Uterus (tissue), 4 donors: ENCODE measurements at places on chromosomes 1 and 21.

DNA sequence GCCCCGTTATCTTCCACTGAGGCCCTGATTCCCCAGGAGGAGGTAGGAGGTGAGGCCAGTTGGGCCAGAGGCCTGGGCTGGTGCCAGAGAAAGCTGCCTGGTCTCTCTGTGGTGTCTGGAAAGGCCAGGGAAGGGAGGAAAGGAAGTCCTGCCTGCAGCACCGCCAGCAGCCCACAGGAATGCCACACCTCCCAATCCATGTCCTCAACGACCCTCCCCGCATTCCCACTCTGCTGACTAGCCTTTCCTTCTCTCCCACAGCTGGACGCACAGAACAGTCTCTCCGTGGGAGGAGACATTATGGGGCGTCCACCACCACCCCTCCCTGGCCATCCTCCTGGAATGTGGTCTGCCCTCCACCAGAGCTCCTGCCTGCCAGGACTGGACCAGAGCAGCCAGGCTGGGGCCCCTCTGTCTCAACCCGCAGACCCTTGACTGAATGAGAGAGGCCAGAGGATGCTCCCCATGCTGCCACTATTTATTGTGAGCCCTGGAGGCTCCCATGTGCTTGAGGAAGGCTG is 18.0 kb downstream of the CSF1 start:
- peak; percentile 79 for DNase-seq

DNA sequence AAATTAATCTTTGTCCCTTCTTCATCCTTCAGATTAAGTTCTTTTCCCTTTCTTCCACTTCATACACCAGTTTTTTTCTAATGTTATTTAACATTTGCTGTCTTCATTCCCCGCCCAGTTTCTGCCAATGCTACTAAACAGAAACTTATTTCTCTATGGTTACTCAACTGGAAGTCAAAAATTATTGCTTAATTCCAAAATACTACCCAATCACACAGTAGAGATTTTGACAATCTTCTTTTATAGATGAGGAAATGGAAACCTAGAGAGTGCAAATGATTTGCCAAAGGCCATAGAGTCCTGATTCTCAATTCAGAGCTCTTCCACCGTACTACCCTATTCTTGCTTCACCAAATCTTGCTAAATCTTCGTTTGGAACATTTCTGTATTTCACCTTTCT is 58.1 kb upstream of the SH3GLB1 start:
- DNase-seq, result no peak

- no peak for DNase-seq
These were observed 32.6 kb downstream of the GPR52 start for GRCh38 chr1:174480324-174480723.

- peak; percentile 15 for DNase-seq
These were observed 198.1 kb downstream of the SLC35F3 start for GRCh38 chr1:234102583-234102982.

GRCh38 chr1:219686171-219686570 is 73.3 kb upstream of the ZC3H11B start:
- DNase-seq, result no peak

- no peak for DNase-seq
These were observed 25.2 kb upstream of the TRIM45 start for GRCh38 chr1:117146575-117147340.

GRCh38 chr1:24297187-24297851 is 21.8 kb upstream of the GRHL3 start:
- DNase-seq, result no peak

GRCh38 chr1:47468709-47469389 is 31.0 kb downstream of the FOXD2 start:
- no peak for DNase-seq

- DNase-seq, result no peak
These were observed 88.3 kb upstream of the ARHGAP29 start for GRCh38 chr1:94325377-94326302.

GRCh38 chr1:170424346-170424745 is 107.6 kb upstream of the GORAB start:
- DNase-seq, result no peak

- DNase-seq, result no peak
These were observed 242.2 kb downstream of the RGS7 start for GRCh38 chr1:241114699-241115233.

GRCh38 chr1:68365709-68366382 is 83.9 kb downstream of the RPE65 start:
- no peak for DNase-seq

- DNase-seq, result no peak
These were observed 86.1 kb downstream of the PRKAB2 start for GRCh38 chr1:147086129-147086528.

GRCh38 chr1:194104247-194104844 is 917.9 kb upstream of the B3GALT2 start:
- DNase-seq, result no peak

DNA sequence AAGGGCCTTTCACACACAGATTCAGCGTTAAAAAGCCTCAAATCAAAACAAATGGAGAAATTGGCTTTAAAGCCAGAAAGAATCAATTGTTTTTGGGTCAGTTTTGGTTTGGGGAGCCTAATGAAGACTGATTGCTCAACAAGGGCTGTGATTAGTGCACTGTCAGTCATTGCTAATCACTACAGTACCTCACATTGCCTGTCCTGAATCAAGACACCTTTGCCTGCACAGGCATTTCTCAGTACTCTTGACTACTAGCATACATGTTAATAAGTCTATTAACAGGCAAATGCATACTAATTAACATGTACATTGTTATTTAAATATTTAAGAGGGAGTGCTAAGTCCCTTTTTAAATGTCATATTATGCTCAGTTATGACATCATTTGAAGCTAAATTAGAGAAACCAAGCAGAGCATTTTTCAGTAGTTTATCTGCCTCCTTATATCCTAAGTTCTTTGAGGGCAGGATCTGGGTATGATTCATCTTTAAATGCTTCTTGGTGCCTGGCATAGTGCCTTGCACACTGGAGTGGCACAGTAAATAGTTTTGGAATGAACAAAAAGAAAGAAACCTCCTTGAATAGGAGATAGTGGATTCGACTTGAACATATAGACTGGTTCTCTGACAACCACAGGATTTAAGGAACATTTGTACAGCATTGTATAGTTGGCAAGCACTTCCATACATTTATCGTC is 25.8 kb upstream of the CCN1 start:
- DNase-seq, result no peak

GRCh38 chr1:159089184-159089791 is 12.7 kb upstream of the AIM2 start:
- no peak for DNase-seq

GRCh38 chr1:23424293-23425192 is at the start of gene TCEA3:
TCEA3 (minus strand) TSS chr1:23424748; CDS start chr1:23424633, 115 bp downstream.
- DNase-seq, result peak; percentile 40

- DNase-seq, result peak; percentile 74
These were observed 57.0 kb downstream of the YARS1 start for GRCh38 chr1:32759997-32760623.

GRCh38 chr1:199463521-199464127 is 563.9 kb upstream of the NR5A2 start:
- DNase-seq, result no peak

GRCh38 chr1:8350914-8351684 is 33.2 kb downstream of the SLC45A1 start:
- DNase-seq, result peak; percentile 29

- no peak for DNase-seq
These were observed 3.2 kb upstream of the CELSR2 start for GRCh38 chr1:109246141-109246551.

GRCh38 chr1:209667708-209668107 is 7.5 kb upstream of the G0S2 start:
- no peak for DNase-seq

DNA sequence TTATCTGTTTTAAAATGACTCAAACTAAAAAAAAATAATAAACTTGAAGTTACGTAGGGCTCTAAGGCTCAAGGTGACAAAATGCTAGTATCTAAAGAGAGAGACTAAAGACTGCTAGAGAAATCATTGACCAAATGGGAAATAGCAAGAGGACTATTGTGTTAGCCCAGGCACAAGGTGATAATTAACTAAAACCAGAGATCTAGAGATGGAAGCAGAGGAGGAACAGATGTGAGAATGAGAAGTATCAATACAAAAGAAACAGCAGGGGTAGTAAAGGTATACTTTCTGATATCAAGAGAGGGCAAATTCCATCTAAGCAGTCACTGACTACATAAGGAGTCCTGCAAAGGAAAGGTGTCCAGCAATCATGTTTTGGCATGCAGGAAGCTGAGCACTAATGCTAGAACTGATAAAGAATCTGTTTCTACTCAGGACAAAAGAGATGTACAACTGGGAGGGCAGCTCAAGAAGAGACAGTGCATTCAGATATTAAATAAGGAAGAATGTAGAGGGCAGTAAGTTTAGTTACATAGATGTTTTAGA is 100.2 kb upstream of the GNG4 start:
- DNase-seq, result no peak

- DNase-seq, result no peak
These were observed 3.0 kb downstream of the LYST start for GRCh38 chr1:235863699-235864093.

DNA sequence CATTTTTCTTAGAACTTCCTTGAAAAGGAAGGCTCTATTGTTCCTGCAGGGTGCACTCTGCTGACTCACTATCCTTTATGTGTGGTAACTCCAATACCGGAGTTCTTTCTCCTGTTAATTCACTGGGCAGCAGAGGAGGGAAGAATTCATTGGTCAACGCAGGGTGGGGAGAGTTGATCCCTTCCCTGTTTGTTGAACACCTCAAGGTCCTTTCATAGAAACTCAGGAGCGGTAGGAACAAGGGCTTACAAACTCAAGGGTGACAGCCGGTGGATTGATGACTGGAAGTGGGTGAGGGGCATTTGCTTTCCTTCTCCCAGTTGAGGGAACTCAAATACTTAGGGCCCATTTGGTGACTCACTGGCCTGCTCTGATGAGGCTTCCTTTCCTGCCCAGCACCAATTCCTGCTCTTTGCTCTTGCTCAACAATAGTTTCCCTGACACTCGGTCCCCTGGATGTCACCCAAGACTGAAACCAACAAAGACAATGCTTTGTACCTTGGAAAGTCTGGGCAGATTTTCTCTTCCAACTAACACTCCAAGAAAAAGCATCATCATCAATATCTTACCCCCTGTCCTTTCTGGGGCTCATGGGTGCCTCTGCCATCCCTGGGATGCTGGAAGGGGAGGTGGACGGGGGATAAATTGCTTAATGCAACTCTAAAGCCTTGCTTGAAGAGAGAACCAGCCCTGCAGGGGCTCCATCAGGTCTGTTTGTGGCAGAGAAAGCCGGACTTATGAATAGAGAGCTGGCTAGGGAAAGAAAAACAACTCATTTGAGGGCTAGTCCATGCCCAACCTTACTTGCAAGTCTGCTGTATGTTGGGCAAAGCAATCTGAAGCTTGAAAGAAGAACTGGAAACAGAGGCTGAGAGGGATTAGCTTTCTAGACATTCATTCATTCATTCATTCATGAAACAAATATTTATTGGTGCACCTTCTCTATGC is 9.3 kb downstream of the SLC26A9 start:
- no peak for DNase-seq

- DNase-seq, result no peak
These were observed 5.5 kb downstream of the SASS6 start for GRCh38 chr1:100127226-100127625.

DNA sequence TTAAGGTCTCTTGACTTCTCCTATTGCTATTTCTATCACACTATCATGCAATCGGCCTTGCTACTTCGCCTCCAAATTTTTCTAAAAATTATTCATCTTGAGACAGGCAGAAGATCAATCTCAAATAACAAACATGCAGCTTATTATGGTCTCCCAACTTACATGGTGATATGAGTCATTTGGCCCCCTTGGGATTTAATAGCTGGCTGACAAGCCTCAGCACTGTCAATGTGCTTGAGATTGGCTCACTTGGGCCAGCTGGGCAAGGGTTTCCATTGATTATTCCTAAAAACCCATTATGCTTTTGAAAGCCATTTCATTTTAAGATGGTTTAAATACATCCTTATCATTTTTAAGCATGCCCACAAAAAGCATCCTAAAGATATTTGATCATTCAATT is 224.5 kb upstream of the NFIA start:
- no peak for DNase-seq

DNA sequence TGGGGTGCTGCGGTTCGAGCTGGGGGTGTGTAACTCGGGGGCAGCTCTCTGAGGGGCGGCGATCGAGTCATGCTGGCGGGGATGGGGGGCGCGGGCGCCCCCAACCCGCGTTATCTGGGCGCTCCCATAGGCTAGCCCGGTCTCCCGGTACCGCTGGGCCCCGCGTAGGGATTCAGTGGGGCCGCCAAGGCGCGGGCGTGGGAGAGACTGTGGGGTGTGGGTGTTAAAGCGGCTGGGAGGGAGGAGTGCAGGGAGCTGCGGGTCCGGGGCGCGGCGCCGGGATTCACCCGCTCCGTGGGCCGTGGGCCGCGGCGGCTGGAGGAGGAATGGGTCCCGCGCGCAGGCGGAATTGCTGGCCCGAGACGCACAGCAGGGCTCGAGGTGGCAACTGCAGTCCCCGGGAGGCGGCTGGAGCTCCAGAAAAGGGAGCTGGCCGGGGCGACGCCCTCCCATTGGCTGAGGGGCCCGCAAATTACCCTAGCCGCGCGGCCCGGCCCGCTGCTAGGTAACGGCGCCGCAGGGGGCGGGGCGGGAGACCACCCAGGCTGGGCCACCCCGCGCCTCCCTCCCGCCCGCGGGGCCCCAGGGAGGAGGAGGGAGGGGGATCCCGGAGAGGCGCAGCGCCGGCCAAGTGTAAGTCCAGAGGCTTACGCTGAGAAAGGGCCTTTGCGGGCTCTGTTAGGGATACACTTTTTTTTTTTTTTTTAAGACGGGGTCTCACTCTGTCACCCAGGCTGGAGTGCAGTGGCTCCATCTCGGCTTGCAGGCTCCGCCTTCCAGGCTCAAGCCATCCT is at the start of gene PTCH2:
PTCH2 (minus strand) TSS at position 392 of the 794 bp plus-strand sequence; CDS start at position 71, 321 bp downstream.
- peak; percentile 85 for DNase-seq

DNA sequence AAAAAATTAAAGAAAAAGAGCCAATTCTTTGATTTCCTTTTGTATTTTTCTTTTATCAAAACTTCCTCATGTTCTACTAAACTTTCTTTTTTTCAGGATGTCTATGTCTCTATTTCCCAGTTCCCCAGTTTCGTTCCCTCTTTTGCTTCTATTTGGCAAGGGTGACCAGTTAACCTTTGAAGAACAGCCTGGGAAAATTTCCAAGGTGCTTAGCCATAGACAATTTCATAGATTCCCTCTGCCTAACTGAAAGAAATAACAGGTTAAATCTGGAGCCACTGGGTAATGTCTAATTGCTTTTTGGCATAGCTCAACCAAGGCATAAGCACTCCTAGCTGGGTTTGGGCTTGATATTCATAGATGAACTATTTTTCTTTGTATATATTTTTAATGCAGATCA is 272.3 kb downstream of the ADGRL2 start:
- no peak for DNase-seq
